ENCODE measurements at places on chromosomes 2 and 18.
A peak's percentile ranks its signal among the peaks of the same experiment; 100 is the strongest.

GRCh38 chr2:43268066-43268953, 41.9 kb upstream of the ZFP36L2 start:
- peak; percentile 85 for DNase-seq

DNA sequence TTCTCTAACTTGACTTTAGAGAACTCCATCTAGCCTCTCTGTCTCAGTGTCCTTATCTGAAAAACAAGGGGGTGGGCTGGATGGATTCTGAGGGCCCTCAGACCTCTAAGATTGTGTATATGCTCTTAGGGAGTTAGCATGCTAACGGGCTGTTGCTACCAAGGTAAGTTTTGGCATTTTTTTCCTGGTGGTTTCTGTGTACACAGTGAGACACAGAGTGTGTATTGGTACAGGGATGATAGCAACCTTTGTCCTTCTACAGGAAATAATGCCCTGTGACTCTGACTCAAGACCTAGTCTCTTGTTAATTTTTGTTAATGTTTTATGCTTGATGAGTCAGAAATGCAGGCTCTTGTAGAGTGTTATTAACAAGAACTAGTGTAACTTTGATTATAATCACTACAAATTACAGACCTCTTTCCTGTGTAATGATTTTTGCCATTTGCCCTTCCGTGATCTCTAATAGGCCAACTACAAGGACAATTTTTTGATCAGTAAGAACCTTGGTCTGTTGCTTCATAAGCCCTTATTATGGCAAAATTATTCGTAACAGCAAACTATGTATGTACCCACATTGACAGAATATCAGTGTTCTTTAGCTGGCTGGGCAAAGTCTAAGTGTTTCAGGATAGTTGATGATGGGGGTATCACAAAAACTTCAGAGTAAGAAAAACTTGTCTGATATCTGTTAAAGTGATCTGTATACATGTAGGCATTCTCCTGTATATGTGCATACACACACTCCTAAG, 89.7 kb downstream of the SPTBN1 start:
- no peak for DNase-seq

DNA sequence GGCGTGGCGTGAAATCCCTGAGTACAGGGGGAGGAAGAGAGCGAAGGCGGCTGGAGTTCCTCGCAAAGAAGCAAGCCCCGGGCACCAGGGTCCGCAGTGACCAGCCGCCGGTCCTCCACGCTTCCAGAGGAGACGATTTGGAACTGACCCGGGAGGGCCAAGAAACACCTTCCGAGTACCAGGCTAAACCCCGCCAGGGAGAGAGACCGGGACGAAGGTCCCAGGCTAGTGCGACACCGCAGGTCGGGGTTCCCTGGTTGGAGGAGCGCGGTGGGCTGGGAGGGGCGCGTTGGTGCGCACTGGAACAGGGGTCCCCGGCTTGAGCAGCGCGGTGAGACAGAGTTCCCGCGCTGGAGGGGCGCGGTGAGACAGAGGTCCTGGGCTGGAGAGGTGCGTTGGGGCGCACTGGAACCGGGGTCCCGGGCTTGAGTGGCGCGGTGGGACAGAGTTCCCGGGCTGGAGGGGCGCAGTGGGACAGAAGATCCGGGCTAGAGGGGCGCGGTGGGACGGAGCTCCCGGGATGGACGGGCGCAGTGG, 901 bp downstream of the WDFY1 start:
- peak; percentile 87 for DNase-seq

DNA sequence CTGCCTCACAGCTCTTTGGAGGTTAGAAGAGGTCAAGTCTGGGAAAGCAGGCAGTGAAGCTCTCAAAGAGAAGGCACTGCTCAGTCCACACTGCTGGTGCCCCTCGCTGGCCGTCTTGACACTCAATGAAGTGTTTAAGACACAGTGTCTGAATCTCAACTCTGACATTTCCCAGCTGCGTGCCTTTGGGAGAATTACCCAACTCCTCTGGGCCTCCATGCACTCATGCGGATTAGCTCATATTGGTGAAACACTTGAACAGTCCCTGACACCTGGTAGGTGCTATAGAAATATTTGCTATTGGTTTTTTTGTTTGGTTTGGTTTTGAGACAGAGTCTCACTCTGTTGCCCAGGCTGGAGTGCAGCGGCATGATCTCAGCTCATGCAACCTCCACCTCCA, 281.0 kb downstream of the SRBD1 start:
- no peak for DNase-seq

DNA sequence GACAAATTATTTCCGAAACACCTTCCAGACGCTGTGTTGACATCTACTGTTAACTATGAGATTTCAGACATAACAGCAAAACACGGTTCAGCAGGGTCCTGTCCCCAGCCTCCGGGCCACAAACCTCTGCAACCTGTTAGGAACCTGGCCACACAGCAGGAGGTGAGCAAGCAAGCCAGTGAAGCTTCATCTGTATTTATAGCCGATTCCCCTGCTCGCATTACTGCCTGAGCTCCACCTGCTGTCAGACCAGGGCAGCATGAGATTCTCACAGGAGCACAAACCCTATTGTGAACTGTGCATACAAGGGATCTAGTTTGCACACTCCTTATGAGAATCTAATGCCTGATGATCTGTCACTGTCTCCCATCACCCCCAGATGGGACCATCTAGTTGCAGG, 31.1 kb downstream of the NDUFA10 start:
- DNase-seq = no peak

DNA sequence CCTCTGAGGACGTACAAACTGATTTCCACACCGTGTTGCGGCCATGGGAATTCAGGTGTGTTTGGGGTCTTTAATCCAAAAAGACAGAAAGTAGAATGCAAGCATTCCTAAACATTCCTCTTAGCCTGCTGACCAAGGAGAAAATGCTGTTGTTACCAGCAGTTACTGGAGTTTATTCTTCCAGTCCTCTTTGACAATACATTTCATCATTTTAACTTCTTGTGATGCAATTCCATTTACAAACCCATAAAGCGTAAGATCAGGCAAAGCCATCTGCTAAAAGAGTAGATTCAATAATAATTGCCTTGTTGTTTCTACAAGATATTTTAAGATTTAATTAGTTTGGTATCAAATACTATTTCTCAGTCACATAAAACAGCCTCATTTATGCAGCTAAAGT, 32.7 kb downstream of the SPIRE1 start:
- DNase-seq = no peak
